ENCODE measurements at places on chromosomes 7 and 10.

GRCh38 chr10:100043344-100043743 is 33.6 kb upstream of the DNMBP start:
- DNase-seq: no peak

DNA sequence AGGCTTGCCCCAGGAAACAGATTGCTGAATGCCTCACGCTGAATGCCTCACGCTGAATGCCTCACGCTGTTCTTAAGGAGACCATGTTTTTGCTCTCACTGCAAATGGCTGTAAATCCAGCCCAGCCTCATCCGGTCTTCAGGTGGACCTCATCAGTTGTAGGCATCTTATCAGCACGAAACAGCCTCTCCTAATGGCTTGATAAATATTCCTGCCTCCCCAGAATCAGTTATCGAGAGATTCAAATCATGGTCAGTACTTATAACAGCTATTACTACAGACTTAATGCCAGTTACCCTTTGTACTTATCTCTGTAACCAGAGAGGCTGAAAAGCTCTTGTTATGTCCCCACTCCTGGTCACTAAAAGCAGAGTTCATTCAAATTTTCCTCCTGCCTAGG is 290.6 kb downstream of the FZD1 start:
- no peak for DNase-seq

- DNase-seq: no peak
Observed at GRCh38 chr7:55005241-55005851, 13.5 kb upstream of the EGFR start.

DNA sequence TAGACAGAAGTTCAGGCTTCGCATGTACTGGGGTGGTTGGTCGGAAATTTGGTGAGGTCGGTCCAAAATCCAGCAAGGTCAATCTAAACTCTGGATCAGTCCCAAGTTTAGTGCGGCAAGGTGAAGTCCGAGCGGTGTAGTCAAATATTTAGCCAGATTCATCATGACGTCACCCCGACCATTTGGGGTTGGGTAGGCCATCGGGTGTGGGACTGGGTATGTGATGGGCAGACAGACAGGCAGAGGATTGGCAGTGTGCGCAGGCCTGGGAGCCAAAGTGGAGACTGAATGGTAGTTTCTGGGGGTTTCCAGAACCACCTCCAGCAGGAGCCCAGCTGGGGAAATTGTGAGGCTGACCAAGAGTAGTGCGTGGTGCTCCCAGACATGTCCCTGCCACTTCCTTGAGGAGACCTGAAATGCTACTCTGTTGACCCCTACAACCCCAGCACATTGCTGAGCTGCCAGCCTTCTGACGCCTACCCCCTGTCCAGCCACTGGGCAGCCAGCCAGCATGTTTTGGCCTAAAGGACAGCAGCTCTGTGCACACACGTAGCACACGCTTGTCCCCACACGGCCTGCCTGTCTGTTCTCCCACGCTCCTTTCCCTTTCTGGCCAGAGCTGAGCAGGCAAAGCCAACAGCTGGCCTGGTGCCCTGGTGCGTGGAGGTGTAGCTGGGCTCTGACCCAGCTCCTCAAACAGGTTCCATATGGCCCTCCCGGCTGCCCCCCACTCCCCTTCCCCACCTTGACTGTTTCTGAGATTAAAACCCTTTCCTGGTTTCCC is 55.9 kb downstream of the FAM241B start:
- DNase-seq: no peak

GRCh38 chr10:131144711-131145375 is 166.7 kb downstream of the TCERG1L start:
- no peak for DNase-seq

DNA sequence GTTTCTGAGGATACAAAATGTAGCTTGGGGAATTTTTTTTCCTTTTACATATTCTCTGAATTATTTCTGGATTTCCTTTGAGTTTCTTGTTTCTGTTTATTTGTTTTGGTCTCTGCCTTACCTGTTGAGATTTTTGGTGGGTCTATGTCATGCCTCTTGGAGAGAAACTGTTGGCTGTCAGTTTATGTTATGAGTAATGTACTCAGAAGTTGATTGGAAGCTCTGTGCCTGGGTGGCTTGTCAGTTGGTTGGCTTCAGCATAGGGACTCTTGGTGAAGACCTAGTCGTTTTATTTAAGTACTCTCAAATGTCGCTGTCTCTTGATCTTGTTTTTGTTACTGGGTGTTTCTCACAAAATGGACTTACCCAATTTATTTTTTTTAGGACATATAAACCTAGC is 132.4 kb downstream of the CDK14 start:
- DNase-seq: no peak

DNA sequence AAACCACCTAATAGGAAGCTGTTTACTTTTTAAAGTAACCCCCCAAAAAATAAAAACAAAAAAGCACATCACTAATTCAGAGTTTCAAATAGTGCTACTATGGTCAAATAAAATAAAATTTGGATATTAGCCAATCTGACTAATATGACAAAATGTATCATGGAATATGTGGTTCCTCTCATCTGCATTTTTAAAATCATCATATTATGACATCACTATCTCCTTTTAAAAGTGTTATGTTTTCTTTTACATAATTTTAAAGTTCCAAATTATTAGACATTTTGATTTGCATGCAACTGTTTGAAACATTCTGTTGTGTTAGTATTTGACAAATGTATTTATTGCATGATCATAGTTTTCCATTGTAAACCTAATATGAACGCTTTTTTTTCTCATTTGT is 110.4 kb downstream of the AASS start:
- DNase-seq: no peak

DNA sequence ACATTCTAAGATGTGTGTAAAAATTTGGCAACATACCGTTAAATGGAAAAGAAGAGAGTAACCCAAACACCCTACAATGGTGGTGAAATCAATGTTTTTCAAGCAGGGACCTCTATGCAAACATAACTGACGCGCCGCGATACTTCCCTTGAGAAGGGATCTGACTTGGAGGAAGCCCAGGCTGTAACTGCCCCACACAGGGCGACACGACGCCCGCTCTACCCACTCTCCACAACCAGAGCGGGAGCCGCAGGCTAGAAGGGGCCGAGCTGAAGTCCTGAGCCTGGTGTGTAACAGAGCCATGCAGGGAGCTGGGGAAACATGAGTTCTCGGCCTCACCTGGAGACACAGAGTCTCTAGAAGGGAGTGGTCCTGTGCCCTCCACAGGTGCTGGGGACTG is 120.2 kb downstream of the FAM53B start:
- no peak for DNase-seq

- DNase-seq: no peak
Observed at GRCh38 chr10:90984898-90985297, 64.0 kb upstream of the ANKRD1 start.

DNA sequence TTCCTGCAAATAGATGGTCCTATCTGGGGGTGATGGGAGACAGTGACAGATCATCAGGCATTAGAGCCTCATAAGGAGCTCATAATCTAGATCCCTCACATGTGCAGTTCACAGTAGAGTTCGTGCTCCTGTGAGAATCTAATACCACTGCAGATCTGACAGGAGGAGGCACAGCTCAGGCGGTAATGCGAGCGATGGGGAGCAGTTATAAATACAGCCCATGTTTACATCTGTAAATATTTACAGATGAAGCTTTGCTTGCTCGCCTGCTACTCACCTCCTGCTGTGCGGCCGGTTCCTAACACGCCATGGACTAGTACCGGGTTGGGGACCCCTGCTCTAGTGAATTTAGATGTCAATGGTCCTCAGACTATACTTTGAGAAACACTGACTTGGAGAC is 17.0 kb upstream of the CDCA7L start:
- no peak for DNase-seq

DNA sequence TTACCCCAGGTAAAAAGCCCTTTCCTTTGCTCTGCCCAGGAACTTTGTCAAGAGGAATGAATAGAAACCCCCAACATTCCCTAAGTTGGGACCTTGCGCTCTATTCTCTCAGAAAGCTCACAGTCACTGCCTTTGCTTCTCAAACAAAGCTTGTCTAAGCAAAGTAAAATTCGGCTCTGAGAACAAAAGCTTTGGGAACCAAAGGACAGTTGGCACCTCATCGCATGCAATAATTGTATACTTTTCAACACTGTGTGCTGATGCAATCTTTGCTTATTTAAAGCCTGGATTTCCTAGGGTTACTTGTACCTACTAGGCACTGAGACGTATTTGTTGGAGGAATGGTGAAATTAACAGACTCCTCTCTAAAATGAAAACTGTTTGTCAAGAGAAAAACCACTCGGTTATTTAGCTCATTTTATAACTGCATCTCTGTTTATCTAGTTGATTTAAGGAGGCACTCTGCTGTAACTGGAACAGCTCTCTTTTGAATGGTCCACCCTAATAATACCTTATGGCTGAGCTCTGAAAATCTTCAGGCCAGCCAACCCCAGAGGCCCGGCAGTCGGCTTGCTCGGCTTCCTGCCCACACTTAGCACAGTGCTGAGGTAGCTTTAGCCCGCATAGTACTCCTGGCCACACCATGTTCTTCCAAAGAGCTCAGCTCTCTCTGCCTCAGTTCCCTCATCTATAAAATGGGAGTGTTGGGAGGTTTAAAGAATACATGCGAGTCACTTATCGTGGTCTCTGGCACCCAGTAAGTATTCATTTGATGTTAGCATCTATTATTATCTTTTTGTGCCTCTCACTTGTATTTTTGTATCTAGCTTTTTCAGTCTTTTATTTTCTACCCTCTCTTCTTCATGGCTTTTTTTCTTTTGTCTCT is 80.2 kb upstream of the PRR15 start:
- no peak for DNase-seq

DNA sequence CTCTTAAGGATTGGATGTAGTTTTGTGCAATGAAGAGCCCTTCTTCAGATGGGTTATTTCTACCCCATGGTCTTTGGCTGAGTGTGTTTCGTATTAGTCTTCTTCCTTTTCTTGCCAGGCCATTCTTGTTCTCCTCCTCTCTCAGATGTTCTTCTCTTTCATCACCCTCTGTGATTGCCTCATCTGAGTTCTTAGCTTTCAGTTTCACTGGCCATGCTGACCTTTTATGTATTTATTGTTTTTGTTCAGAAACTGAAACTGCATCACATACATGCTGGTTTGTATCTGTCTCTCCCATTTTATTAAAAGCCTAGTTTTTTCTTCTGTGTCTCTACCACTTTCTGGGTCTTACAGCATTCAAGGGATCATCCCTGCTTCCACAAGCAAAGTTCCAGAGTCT is 21.7 kb upstream of the PCGF5 start:
- DNase-seq: no peak

- peak; percentile 20 for DNase-seq
Observed at GRCh38 chr10:96511044-96511945, 2.4 kb downstream of the TLL2 start.

DNA sequence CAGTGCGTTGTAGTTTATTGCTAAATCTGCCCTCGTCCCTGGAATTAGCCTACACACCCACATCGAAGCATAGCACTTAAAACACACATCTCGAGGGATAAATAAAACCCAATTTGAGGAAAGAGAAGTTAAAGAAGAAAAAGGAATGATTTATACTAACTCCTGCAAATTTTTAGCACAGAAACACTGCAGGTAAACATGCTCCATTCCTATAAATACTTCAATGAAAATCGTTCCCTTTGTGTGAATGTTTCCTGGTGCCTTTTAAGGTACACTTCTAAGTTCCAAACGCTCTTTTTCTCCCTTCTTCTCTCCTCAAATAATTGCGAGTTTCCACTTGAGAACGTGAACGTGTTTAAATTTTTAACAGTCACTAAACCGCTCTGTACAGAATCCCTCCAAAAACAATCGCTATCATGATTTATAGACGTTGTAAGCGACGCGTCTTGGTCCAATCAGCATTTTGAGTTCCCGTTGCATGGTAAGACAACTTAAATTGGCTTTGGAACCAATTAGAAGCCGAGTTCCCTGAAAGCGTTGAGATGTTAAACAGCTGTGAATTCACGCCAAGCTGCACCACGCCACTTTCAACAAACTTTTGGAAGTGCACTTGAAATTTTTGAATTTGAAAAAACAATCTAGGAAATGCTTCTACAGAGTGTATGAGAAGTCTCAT is 12.5 kb upstream of the EBLN1 start:
- no peak for DNase-seq

DNA sequence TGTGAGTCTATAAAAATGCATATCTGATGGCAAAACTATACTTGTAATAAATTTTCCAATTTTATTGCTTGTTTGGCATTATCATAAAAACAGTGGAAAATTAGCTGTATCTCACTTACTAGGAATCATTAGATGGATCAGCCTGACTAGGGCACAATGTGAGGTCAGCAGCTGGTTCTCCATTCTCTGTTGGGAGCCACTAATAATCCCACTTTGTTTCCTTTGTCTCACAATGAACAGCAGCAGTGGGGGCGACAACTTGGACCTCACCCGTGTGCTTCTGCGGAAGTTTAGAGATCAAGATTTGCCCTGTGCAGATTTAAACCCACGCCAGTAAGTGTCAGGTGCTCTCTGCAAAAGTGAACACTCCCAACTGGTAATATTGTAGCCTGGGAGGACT is 295.5 kb downstream of the ABCA13 start:
- no peak for DNase-seq

- no peak for DNase-seq
Observed at GRCh38 chr7:71504697-71505441, 372.9 kb downstream of the GALNT17 start.

GRCh38 chr10:30284865-30285594 is 64.0 kb downstream of the MTPAP start:
- no peak for DNase-seq

DNA sequence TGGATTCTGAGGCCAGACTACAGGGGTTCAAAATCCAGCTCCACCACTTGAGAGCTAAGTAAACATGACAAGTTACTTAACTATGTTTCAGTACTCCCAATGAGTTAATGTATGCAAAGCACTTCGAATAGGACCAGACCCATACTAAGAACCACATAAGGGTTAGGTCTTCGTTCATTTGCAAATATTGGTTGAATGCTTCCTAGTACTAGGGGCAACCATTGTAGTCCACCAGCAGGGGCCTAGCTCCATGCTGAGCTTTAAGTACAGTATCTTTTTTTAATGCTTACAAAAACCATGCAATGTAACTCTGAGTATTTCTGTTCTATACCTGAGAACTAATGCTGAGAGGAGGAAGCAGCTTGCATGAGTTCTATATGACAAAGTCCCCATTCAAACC is 80.4 kb upstream of the PDE1C start:
- no peak for DNase-seq

GRCh38 chr7:50312250-50313162 is 8.0 kb downstream of the IKZF1 start:
- no peak for DNase-seq

DNA sequence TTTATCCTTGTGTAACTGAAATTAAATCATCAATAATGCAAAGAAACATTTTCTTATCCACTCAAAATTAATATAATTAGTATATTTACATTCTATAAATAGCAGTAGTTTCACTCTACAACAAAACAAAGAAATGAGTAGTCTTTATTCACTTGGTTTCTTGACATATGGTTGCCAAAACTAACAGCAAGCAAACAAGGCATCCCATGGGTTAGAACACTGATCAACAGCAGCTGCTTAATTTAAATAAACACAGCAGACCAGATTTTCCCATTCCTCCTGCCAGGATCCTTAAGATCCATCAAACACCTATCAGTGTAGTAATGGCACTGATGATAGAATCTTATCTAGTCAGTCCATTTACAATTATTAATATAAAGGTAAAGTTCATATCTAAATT is 22.1 kb downstream of the NCAPG2 start:
- no peak for DNase-seq

All from stimulated activated CD4-positive, alpha-beta T cell treated with anti-CD3 and anti-CD28 coated beads, Interleukin-2, amount 100 ng/mL, for 24 hours (primary cell).